ENCODE measurements at places on chromosomes 7 and 10.

DNA sequence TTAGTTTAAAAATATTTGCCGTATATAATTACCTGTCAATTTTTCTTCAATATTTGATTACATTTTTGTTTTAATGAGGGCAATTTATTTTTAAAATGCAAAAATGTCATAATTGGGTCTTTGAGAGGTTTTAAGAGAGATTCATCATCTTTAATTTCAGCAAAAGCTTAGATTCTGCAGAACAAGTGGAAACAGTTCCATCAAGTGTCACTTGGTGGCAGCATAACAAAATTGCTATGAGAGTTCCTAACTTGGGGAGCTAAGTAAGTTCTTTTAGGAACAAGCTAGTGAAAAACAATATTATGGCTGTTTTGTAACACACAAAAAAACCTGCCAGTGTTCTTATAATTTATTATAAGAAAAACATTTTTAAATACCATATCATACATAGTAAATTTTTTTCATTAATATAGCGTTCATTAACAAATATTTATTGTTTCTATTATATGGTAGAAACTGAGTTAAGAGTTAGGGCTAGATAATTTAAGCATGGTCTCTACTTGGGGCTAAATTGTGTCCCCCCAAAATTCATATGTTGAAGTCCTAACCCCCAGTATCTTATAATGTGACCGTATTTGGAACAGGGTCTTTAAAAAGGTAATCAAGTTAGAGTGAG lies 155.2 kb downstream of the MAGI2 start:
- no peak for DNase-seq

DNA sequence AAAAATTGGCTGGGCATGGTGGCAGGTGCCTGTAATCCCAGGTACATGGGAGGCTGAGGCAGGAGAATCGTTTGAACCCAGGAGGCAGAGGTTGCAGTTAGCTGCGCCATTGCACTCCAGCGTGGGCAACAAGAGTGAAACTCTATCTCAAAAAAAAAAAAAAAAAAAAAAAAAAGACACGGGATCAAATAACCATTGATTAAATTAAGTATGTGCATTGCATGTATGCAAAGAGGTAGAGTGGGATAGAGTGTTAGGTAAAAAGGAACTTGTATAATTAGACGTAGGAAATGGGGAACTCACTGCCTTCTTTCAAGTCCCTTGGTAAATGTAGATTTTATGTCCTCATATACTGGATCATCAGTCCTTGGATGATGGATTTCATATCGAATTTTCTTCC lies 13.1 kb downstream of the VCL start:
- DNase-seq = no peak

DNA sequence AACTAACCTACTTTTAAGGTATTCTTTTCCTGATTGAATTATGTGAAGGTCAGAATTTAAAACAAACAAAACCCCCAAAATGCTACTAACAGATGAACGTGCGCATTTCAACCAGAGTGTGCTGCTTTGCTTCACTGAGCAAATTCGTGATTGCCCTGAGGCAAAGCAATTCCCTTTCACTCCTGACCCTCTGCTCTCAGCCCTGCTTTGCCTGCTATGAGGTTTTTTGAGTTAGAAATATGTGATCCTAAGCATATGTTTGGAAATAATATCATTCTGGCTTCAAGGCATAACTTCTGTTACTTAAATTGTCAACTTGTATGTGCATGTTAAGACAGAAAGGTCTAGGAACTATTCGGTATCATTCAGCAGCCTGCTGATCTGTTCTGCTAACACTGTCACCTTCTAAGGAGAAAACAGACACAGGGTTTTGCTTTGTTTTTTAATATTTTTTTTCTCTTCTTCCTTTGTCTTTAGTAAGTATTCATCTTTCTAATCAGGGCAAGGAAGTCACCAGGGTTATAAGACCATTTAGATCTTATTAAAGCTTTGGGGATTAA lies 124.2 kb downstream of the GNAT3 start:
- DNase-seq = no peak

DNA sequence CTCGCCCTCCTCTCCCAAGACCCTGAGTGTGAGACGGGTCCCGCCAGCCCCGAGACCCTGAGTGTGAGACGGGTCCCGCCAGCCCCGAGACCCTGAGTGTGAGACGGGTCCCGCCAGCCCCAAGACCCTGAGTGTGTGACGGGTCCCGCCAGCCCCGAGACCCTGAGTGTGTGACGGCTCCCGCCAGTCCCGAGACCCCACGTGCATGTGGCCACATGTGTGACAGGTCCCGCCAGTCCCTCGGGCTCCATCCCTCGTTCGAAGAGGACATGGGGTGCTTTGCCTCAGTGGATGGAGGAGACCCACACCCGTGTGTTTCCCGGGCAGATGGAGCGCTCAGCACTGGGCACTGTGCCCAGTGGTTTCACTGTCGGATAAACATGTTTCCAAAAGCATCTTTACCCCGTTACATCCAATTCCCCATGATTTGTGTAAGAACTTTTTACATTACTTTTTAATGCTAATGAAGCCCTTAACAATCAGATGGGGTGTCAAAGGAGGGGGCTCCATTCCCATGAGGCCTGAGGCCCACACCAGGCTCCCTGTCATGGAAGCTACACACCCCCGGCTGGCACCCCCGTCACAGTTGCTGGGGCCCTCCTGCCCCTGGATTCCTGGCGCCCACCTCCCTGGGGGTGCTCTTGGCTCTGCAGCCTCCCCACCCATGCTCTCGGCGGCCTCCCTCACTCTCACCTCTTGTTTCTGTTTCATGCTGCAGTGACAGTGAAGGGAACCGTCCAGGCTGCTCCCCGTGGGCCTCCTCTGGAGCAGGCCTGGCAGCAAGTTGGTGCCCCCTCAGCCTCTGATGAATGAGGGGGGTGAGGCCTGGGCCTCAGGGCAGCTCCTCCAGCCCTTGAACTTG lies 48.5 kb upstream of the CFAP46 start:
- DNase-seq = no peak

GRCh38 chr10:64038107-64038506 lies 516.9 kb downstream of the REEP3 start:
- no peak for DNase-seq

DNA sequence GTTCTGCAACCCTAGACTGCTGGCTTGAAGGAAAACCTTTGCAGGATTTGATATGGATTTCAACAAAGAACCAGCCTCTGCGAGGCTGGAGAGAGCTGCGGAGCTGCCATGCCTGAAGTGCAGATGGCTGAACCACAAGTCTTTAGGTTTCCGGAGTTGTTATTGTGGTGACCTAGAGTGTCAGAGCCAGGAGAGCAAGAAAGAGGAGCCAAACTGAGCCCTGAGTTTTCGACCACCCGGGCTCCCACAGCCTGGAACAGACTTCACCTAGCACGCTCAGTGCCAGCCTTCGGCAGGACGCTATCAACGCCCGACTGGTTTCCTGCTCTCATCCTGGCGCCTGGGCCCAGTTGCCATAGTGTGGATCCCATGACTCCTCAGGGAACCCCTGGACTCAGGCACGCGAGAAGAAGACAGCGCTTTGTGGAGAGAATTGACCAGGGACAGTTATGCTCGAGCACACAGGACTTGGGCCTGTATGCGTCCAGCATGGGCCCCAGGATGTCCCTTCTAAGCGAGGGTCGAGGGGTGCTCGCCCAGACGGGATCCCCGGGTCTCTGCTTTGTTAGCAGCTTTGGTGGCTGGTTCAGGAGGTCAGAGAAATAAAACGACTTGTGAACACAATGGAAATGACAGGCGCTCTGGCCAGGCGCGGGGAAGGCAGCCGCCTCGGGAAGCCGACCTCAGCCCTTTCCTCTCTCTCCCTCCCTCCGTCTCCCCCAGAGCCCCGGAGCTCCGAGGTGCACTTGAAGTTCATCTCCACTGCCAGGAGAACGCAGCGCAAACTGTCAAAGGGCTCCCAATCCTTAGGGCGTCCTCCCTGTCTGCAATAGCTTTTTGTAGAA lies 1.8 kb upstream of the GAD2 start:
- DNase-seq = no peak

GRCh38 chr10:63142136-63142535 lies 9.0 kb downstream of the NRBF2 start:
- no peak for DNase-seq

DNA sequence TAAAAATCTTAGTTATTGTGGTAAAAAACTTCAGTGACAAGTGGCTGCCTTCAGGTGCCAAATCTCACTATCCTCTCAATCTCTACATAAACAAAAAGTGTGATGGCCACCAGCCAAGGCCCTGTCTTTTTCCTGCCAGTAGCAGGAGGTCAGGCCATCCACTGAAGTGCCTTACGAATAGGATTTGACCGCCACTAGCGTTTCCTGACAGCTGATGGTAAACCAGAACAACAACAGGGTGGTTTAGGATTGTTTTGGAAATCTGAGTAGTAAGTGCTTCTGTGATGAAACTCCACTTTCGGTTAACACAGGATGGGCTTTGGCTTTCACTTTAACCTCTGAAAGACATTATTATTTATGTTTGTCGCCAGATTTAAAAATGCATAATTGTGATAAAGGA lies 55.7 kb upstream of the OGDHL start:
- DNase-seq = no peak

GRCh38 chr7:33336820-33337219 lies 207.5 kb downstream of the BBS9 start:
- no peak for DNase-seq

GRCh38 chr7:154912871-154913637 lies 89.9 kb downstream of the PAXIP1 start:
- DNase-seq = no peak

DNA sequence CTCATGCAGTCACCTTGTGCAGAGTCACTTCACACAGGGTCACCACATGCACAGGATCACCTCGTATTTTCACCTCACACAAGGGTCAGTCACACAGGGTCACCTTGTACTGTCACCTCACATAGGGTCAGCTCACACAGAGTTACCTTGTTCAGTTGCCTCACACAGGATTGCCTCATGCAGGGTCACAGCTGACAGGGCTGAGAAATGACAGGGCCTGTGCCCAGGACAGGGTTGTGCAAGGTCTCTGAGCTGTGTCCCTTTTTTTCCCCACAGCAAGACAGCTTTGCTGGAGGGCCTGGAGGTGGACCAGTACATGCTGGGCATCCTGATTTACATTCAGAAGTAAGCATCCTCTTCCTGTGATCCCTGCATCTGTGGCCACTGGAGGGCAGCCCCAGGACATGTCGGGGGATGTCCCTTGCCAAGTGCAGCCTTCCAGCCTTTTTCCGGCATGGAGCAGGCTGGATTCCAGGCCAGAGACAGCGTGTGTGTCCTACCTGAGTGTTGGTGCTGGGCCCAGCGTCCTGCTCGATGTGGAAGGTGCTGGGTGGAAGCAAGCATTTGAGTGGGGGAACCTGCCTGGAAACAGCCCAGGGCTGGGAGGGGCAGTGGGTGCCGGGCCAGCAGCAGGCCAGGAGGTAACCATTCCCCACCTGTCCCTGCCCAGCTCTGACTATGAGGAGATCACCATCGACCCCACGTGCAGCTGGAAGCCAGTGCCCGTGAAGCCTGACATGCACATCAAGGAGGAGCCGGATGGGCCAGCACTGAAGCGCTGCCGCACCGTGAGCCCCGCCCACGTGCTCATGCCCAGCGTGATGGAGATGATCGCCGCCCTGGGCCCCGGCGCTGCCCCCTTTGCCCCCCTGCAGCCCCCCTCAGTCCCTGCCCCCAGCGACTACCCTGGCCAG lies 16.3 kb downstream of the ZMIZ2 start:
- no peak for DNase-seq

GRCh38 chr7:153524070-153524601 lies 528.1 kb upstream of the DPP6 start:
- DNase-seq = no peak

DNA sequence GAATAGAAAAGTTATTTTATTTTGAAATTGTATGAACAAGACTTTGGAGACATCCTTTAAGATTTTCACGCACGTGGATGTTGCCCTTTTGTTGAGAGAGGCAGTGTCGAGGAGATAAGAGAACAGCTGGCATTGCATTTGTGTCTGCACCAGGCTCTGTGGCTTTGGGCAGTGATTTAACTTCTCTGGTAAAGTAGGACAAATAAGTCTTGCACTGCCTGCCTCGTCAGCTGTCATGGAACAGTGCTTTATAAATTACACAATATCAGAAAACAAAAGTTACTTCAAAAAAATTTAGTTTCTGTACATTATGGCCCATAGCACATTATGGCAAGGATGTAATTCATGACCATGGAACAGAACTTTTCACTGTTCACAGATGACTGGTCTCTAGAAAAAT lies 20.1 kb downstream of the SNX10 start:
- DNase-seq = no peak

- no peak for DNase-seq
These were observed 338.5 kb downstream of the ADARB2 start for GRCh38 chr10:1398626-1399410.
